ENCODE measurements at places on chromosomes 2 and 18.

DNA sequence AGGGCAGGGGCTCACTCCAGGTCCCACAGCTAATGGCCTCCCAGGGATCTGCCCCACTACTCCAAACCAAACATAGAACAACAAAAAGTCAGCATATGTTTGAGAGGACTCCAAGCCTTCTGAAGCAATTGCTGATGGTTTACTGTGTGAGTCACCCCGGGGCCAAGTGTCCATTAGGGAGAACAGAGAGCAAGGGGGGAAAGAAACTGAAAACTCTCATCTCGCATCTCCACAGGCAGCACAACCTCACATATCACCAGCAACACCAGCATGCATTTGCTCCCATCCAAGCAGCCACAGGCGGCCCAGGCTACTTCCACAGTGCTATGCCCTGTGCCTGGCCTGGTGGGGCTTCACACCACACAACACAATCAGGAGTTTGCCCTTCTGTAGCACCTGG lies 39.1 kb downstream of the CYRIA start:
- no peak for DNase-seq

DNA sequence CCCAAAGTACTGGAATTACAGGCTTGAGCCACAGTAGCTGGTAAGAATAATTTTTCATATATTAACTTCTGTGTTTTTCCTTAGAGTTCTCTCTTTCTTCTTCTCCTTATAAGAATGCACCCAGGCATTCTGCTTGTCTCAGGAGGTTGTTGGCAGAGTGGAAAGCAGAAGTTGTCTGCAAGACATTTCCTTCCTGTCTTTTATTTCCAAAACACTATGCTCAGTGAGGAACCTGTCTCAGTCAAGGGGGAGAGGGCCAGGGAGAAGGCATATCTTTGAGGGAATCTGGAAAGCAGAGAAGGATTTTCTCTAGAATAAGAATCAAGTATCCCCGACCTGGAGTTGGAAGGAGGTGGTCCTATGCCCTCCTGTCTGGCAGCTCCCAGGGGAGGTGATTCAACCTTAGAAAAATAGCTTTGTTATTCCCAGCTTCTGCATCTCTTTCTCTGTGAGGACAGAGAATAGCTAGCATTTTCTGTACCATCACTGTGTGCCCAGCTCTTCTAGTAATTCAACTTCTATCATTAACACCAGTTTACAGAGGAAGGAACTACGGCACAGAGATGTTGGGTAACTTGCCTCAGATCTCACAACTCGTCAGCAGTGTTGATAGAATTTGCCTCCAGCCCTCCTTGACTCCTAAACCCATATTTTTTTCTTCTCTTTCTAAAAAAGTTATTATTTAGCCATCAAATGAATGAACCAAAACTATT lies 3.8 kb upstream of the LPIN2 start:
- DNase-seq = no peak

DNA sequence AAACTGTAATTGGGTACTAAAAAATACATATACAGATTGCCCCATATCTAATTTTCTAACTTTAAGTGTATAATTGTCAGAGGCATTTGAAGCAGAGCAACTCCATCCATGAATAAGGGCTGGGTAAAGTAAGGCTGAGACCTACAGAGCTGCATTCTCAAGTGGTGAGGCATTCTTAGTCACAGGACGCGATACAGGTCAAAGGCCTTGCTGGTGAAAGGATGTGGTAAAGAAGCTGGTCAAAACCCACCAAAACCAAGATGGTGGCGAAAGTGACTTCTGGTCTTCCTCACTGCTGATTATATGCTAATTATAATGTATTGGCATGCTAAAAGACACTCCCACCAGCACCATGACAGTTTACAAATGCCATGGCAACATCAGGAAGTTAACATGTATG lies 50.0 kb downstream of the SLC8A1 start:
- no peak for DNase-seq

DNA sequence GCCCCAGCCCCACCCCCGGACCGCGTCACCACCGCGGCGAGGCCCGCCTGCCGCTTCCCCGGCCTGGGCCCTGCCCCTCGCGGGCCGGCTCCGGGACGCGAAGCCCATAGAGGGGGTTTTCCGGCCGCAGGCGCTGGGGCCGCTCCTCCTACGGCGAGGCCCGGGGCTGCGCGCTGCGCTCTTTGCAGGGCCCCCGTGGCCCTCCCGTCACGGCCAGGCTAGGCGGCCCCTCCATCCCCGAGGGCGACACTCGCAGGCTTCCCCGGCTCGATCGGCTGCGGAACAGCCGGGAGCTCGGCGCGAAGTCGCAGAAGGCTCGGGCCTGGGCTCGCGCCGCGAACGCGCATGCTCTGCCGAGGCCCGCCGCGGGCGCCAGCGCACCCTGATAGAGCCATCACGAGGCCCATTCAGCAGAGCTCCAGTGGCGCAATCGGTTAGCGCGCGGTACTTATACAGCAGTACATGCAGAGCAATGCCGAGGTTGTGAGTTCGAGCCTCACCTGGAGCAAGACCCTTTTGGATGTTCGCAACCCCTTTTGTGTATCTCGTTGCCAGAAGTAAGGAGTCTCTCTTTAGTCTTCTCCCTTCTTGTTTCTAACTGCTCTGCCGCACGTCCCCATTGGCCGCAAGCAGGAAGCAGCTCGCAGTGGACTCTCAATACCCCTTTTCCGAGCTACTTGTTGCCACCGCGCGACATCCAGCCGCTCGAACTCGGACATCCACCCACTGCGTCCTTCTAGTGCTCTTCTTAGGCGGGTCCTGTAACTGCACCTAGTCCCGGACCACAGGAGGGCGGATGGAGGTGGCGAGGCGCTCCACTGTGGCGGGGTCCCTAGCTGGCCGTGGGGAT lies 18.0 kb upstream of the HAAO start:
- peak; percentile 91 for DNase-seq

DNA sequence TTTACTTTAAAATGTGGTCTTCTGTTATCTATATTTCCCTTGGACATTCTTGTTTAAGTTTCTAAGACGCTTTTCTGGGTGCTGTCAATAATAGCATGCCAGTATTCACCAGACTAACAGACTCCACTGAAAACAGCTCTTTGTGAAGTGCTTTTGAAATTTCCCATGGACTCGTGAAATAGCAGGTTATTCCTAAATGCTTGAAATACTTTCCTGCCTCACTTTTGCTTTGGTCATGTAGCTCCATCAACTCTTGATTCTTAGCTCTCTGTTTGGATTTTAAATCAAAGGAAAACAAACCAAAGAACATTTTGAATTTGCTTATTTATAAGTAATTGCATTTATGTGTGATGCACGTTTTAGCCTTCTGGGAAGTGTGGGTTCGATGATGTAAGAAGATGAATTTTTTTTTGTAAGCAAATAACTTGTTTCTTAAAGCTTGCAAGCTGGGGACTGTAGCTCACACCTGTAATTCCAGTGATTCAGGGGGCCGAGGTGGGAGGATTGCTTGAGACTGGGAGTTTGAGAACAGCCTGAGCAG lies 147.8 kb downstream of the WDSUB1 start:
- no peak for DNase-seq

DNA sequence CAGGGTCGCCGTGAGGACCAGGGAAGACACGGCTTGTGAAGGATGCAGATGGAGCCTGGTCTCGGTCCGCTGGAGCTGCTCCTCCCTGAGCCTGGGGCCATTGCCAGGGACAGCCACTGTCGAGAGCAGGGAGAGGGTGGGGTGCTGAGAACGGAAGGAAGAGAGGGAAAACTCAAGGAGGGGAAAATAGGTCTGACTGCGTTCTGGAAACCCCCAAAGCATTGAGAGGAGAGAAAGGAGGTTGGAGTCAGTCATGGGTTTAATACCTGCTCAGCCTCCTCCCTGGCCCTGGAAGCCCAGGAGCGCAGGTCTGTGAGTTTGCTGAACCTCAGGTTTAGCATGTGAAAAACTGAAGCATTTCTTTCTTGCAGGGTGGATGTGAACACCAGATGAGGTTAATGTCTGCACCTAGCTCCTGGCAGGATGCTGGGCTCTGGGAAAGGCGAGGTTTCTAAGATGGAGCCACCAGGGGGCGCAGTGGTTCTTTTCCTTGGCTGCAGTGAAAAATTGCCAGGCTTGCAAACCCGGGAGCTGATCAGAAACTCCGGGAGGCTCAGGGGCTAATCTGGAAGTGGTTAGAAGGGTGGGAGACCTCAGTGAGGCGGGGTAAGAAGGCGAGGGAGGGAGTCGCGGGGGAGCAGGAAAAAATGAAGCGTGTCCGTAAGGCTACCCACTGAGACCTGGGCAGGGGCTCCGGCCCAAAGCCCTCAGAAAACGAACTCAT lies 33.6 kb upstream of the RNF149 start:
- DNase-seq = peak; percentile 57

DNA sequence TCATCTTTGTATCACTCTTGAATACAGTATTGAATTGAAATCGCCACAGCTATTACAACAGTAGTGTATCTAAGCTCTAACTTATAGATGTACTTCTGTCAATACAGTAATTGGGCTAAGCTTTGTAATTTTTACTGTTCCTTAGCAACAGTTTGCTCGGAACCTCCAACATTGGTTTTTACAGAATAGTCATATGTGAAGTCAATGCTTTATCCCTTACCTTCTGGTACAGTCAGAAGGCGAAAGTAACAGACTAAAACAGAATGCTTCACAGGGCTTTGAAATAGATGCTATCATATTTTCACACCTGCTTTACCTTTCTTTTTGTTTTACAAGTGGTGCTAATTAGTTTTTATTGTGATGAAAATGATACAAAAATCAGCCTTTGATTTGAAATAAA lies 46.9 kb upstream of the CYP20A1 start:
- no peak for DNase-seq

- peak; percentile 1 for DNase-seq
Measured at GRCh38 chr18:9612215-9612830, 2.0 kb downstream of the PPP4R1 start.

DNA sequence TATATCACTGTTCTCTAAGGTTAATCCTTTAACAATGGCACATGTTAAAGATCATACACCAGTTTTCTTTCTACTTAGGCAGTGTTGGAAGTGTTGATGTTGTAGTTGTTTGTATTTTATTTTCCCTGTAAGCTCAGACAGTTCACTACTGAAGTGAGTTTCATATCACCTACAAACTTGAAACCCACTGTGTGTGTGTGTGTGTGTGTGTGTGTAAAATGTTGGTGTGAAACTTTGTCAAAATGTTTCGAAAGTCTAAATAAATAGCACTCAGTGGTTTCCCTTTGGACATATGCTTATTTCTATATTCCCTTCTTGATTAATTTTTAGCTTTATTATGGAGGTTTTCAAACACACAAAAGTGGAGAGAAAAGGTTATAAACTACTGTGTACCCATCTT lies 79.8 kb upstream of the CAVIN2 start:
- no peak for DNase-seq

Measured in activated effector memory CD4-positive, alpha-beta T cell treated with Interleukin-2 at 50 U/mL for 16 hours (primary cell).